Colonic mucosa (tissue), 4 donors: ENCODE measurements at places on chromosomes 4 and X.
A peak's percentile ranks its signal among the peaks of the same experiment; 100 is the strongest.

- no peak for DNase-seq
Measured at GRCh38 chr4:89658701-89659024, 178.3 kb downstream of the SNCA start.

GRCh38 chrX:46572340-46572936, 1.1 kb upstream of the CHST7 start:
- DNase-seq, result no peak

GRCh38 chr4:4549534-4549933, 7.7 kb upstream of the STX18 start:
- no peak for DNase-seq

DNA sequence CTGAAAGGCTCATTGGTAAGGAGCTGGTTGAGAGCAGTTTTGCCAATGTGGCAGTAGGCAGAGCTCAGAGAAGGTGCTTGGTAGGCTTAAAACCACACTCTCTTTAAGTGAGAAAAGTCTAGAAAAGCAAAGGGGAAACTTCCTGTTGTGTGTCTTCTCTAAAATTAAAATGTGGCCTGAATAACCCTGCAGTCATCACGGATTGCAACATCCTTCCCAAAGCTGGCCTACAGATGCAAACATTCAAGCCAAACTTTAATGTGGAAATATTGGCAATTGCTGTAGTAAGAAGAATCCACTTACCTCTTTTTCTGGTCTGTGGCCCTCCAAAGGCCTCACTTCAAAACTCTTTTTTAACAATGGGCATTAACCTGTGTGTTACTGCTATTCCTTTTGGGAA, 348.5 kb downstream of the OPHN1 start:
- DNase-seq, result no peak

GRCh38 chr4:5791654-5792053, 80.7 kb downstream of the EVC start:
- DNase-seq, result no peak

DNA sequence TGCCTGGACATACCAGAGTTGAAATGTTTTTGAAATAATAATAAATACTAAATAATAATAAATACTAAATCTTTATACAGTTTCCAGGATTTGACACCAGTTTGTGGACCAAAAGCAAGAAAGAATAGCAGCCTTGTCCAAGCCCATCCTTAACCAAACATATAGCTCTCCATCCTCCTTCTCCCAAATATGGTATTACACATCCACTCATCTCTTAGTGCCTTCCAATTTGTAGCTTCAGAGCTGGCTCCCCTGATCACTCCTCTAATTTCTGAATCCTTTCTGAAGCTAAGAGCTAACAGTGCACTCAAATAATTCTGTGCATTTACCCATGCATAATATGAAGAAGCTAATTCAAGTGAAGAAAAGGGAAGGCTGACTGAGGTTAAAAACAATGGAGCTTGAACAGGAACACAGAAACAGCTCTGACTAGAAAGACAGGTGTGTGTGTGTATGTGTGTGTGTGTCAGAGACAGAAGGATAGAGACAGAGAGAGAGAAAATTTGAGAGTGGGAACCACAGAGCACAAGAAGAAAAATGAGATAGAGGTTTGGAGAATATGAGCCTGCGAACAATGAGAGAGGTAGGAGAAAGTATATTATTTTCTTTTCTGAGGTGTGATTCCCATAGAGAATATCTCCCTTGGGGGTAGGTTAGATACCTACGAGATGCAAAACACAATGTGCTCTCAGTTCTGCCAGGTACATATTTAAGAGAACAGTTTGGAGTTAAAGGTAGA, 123.5 kb downstream of the CAMK2D start:
- DNase-seq, result no peak

DNA sequence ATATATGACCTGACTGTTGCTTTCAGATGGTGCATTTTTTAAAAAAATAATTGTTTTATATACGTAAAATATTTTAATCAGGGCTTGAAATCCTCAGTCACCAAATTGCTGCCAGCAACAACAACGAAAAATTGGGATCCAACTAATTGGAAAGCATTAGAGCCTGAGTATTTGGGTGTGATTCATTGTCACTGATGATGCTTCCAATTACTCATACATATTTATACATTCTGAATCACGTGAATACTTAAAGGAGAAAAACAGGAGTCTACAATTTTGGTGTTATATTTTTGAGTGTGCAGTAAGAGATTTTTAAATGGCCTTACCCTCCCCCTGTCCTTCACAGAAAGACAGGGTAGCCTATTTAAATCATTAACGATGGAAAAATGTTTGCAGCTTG, 765.6 kb upstream of the TENM3 start:
- no peak for DNase-seq

DNA sequence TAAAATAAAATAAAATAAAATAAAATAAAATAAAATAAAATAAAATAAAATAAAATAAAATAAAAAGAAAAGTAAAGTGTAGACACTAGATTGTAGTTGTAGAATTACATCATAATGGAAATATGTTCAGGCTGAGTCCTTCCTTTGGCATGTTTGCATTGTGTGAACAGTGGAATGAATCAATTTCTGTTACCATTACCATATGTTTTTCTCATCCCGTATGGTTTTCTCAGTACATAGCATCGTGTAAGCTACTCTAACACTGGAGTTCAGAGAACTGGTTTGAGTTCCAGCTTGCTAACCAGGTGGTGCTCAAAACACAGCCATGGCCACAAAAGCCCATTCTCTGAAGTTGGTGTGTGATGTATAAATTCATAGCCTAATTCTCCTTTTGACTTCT, 45.9 kb downstream of the USP11 start:
- DNase-seq, result no peak

DNA sequence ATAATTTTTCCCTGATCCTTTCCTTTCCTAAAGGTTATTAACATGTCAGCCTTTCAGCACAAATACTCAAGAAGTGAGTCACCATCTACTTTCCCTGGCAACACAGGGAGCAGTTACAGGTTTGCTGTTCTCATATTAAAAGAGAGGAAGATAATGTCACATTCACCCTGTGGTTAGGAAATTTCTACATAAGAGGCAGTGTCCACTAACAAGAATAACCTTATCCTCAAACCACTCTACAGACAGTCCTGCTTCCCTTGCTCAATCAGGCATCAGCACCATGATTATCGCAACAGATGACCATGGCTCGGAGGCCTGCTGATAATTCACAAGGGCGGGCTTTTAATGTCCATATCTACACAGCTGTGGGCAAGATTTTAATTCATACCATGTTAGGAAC, 30.9 kb downstream of the RNF150 start:
- no peak for DNase-seq

GRCh38 chr4:112518675-112519074, 2.7 kb upstream of the NEUROG2 start:
- DNase-seq, result no peak

DNA sequence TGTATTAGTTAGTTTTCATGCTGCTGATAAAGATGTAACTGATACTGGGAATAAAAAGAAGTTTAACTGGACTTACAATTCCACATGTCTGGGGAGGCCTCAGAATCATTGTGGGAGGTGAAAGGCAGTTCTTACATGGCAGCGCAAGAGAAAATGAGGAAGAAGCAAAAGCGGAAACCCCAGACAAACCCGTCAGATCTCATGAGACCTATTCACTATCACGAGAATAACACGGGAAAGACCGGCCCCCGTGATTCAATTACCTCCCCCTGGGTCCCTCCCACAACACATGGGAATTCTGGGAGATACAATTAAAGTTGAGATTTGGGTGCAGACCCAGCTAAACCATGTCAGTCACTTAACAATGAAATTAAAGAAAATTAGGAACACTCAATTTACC, 499.1 kb downstream of the FSTL5 start:
- DNase-seq, result no peak

- no peak for DNase-seq
Measured at GRCh38 chrX:112867570-112867969, 26.9 kb upstream of the AMOT start.

DNA sequence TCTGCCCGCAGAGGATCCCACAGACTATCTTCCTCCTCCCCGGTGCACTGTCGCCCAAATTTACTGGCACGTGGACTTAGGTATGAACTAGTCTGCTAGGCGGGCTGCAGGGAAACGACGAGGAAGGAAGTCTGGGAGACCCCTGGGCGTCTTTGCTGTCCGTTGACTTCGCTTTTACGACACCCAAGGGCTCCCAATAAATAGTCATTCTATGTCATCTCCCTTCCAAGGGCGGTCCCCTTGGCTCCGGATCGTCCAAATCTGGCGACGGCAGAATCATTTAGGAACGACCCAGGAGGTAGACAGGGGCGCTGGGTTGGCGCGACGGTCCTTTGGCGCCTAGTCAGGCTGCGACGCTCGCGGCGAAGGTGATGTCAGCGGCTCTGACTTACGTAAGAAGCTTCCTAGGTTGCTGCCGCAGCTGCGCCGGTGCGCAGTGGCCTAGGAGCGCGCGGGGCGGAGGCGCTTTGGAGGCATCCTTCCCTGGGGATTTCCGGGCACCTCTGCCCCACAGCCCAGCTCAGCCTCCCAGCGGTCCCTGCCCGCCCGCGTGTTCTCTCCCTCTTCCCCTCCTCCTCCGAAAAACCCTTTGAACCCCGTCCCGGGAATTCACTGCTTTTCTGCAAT, 2.2 kb downstream of the NHS start:
- peak; percentile 38 for DNase-seq

DNA sequence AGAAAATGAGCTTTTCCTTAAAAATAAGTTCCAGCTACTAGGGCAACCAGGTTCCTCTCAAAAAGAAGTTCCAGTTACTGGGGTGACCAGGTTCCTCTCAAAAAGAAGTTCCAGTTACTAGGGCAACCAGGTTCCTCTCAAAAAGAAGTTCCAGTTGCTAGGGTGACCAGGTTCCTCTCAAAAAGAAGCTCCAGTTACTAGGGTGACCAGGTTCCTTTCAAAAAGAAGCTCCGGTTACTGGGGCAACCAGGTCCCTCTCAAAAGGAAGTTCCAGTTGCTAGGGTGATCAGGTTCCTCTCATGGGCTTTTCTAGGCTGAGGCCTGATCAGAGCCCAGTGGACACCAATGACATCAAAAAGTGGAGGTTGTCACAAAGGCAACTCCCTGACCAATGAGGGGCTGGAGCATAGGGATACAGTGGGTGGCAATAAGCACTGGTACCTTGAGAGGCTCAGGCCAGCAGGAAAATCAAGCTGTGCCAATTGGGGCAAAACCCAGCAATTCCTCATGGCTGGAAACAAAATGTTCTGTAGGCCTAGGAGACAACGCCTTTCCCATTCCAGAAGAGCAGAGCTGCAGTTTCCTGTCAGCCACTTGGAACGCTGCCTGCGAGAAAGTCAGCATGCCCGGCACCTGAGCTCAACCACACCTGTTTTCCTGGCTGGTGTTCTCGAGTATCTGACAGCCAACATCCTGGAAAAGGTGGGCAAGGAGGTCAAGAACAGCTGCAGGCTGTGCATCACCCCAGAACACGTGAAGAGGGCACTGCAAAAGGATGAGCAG, 12.3 kb upstream of the SYTL5 start:
- peak; percentile 72 for DNase-seq
